Right lobe of liver (tissue), 6 donors: ENCODE measurements at places on chromosomes 5 and 9.
A peak's percentile ranks its signal among the peaks of the same experiment; 100 is the strongest.

- no peaks in the 10 kb centered on the region for H3K4me1 ChIP-seq
- no peak overlapping the region for H3K4me3 ChIP-seq
- no peaks in the 10 kb centered on the region for H3K36me3 ChIP-seq
- DNase-seq = peak; percentile 23
- H3K27me3 ChIP-seq = no peaks in the 10 kb centered on the region
- no peak overlapping the region for H3K27ac ChIP-seq
Measured at GRCh38 chr5:2892466-2893000, 141.1 kb upstream of the IRX2 start.

DNA sequence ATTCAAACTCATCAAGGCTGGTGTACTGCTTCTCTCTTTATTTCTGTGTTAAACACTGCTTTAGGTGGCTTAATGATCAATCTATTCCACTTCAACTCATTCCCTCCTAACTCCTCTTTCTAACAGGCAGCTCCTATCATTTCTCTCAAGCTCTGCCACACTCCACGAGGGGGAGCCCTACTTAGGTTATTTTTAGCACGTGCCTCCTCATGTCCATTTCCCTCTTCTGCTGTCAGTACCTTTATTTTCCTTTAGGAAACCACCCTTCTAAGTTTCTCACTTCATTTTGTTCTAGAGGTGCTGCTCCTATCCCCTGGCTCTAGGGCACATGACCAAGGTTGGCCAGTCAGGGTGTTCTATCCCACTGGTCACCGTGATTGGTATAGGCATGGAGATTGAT is 6.7 kb upstream of the BRINP1 start:
- no peak overlapping the region for H3K27ac ChIP-seq
- no peaks in the 10 kb centered on the region for H3K4me1 ChIP-seq
- H3K4me3 ChIP-seq = no peak overlapping the region

DNA sequence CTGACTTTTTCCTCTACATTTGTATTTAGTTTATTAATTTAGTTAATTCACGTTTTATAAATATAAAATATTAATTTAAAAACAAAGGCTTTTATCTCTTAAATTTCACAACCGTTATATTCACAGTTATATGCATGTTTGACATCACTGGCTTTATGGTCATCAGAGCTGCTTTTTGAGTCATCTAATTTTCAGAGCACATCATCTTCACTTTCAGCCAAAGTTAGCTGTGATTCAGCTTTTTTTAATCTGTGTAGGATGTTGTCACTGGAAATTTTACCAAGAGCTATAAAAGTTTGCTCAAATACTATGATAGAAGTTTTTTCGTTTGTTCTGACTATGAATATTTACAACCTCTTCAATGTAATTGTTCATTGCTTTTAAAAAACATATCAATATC is 12.4 kb downstream of the CDC37L1 start:
- H3K4me3 ChIP-seq = no peak overlapping the region
- no peak overlapping the region for H3K27ac ChIP-seq
- no peak for DNase-seq
- H3K36me3 ChIP-seq = peaks cover 5% of the 10 kb centered on the region
- H3K27me3 ChIP-seq = no peaks in the 10 kb centered on the region

DNA sequence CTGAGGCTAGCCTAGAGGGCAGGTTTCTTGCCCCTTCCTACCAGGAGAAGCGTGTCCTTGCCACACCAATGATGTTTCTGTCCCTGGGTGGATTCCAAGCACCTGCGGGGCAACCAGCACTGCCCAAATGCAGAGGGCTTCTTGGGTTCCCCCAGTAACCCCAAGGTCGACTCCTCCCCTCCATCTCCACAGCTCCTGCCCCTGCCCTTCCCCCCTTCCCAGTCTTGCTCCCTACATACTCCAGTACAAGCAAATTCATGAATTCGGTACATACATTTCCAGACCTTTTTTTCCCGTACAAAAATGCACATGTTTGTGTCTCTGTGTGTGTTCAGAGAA is 12.8 kb upstream of the JADE2 start:
- H3K4me3 ChIP-seq = no peak overlapping the region
- no peaks in the 10 kb centered on the region for H3K4me1 ChIP-seq
- DNase-seq = no peak
- no peaks in the 10 kb centered on the region for H3K27me3 ChIP-seq

DNA sequence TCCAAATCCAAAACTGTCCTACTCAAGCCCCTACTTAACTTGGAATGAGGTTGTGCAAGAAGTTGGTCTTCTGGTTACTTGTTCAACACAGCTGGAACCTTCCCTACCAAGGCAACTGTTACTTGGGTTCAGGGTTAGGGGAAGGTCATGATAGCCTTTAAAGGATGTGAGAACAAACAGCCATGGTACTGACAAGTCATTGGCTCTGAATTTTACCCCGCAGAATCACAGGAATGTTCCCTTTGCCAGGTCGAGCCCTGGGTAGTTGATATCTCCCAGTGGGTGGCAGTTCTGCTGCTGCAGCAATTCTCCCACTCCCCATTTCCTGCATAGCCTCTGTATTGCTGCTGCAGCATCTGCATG is 396.1 kb upstream of the MPDZ start:
- H3K27me3 ChIP-seq = no peaks in the 10 kb centered on the region
- H3K4me3 ChIP-seq = no peak overlapping the region
- DNase-seq = no peak
- no peak overlapping the region for H3K27ac ChIP-seq

- no peak overlapping the region for H3K4me3 ChIP-seq
- DNase-seq = no peak
- no peaks in the 10 kb centered on the region for H3K4me1 ChIP-seq
- no peak overlapping the region for H3K27ac ChIP-seq
Measured at GRCh38 chr5:34789021-34789531, 49.9 kb upstream of the TTC23L start.

GRCh38 chr5:154937718-154938466 is at the start of gene GEMIN5:
TSS of gene GEMIN5 (minus strand) at chr5:154938211. CDS start at chr5:154938133, 78 bp downstream.
- H3K27me3 ChIP-seq = no peaks in the 10 kb centered on the region
- H3K36me3 ChIP-seq = no peaks in the 10 kb centered on the region
- H3K4me3 ChIP-seq = peak within 1 kb of the TSS; percentile 96
- DNase-seq = peak; percentile 91

GRCh38 chr9:92438900-92439526 is 14.7 kb upstream of the OMD start:
- no peaks in the 10 kb centered on the region for H3K36me3 ChIP-seq
- H3K4me1 ChIP-seq = no peaks in the 10 kb centered on the region
- no peak overlapping the region for H3K27ac ChIP-seq
- no peak overlapping the region for H3K4me3 ChIP-seq
- DNase-seq = no peak
- no peaks in the 10 kb centered on the region for H3K27me3 ChIP-seq

DNA sequence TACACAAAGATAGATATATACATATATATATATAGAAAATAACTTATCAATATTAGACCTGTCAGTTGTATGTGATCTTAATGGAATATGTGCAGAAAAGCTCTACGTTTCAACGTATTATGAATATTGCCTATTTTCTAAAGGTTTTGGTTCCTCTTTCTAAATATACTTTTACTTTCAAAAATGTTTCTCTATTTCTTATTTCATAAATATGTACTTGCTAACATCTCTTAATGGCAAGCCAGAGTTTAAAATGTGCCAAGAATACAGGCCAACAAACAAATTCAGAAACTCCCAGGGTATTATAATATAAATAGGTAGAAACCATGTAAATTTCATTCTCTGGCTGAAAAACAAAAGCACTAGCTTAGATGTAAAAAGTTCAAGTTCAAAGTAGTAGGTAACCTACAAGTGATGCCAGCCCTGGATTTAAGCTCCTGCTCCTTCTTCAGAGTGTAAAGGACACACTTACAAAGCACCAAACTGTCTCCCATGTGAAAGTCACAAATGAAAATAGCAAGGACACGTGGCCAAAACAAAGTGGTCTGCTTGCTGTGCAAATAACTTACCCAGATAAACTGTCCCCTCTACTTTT is 685.1 kb upstream of the DMAC1 start:
- no peaks in the 10 kb centered on the region for H3K27me3 ChIP-seq
- H3K36me3 ChIP-seq = no peaks in the 10 kb centered on the region
- H3K4me1 ChIP-seq = no peaks in the 10 kb centered on the region
- no peak overlapping the region for H3K4me3 ChIP-seq
- no peak for DNase-seq
- no peak overlapping the region for H3K27ac ChIP-seq

- H3K4me3 ChIP-seq = no peak overlapping the region
- H3K27me3 ChIP-seq = no peaks in the 10 kb centered on the region
- no peak for DNase-seq
- H3K36me3 ChIP-seq = peaks cover 54% of the 10 kb centered on the region
Measured at GRCh38 chr5:1325191-1325741, 19.6 kb downstream of the CLPTM1L start.

DNA sequence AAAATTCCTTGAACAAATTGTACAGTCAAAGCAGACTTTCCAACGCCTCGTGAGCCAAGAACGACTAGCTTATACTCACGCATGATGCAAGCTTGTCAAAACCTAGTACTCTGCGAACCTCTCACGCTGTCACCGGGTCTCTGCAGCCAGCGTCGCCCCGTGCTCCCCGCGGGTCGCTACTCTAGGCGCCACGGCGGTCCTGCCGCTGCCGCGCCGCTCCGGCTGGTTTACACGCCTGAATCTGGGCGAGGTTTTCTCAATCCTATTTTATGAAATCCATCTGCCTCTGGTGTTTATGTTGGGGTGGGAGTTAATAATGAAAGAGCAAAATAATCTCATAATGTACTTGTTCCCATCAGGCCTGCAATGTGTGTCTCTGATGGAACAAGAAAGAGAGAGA is 90.9 kb downstream of the SV2C start:
- no peak overlapping the region for H3K27ac ChIP-seq
- no peak for DNase-seq
- no peak overlapping the region for H3K4me3 ChIP-seq
- no peaks in the 10 kb centered on the region for H3K4me1 ChIP-seq
- H3K36me3 ChIP-seq = no peaks in the 10 kb centered on the region
- H3K27me3 ChIP-seq = no peaks in the 10 kb centered on the region

DNA sequence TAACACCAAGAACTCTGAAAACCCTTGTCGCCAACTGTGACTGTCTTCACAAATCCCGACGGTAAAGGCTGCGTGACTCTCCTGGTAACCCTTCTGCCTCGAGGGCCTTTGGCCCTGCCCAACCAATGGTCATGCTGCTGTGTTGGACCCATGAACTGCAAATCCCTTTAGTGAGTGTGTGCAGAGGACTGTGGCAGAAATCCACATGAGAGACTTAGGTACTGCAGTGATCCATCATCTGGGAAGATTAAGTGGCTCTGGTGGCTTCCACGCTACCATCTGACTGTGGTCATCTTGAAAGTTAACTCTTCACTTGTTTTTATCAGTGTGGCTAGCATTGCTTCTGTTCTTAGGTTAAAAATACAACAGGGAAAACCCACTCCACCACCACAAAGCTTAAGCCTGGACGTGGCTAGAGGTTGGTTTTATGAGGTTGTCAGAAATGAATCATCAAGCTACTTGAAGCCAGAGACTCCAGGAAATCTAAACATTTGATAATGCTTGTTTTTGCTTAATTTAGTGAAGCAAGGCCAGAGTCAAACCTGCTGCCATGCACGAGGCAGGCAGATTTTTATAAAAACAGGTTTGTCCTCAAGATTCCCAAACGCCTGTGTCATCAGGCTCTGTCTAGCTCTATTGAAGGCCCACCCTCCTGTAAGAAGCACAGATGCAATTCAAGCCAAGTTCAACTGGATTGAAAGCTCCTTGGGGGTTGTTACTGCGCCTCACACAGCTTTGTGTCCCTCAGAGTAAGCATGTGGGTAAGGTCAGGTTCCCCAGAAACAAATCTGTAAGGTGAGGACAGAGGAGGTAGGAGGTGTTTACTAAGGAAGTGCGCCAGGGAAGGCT is 52.7 kb upstream of the ERCC6L2 start:
- no peak for DNase-seq
- H3K4me3 ChIP-seq = no peak overlapping the region
- H3K27ac ChIP-seq = no peak overlapping the region
- no peaks in the 10 kb centered on the region for H3K36me3 ChIP-seq

DNA sequence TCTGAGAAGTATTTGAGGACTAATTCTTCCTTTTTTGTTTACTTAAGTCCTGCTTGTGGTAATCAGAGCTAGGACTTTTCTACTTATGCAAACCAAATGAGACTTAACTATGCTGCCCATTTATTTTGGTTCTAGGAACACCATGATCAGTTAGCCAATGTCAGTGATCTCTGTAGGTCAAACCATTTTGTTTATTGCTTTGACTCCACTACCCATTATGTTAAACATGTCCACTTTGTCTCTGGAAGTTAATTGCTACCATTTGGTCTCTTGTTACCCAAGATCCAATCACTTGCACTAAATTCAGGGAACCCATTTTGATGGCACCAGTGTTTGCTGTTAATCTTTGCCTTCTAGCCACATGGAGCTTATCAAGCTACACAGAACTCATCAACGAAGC is 161.9 kb downstream of the CCDC171 start:
- no peaks in the 10 kb centered on the region for H3K27me3 ChIP-seq
- DNase-seq = no peak
- no peak overlapping the region for H3K27ac ChIP-seq
- no peaks in the 10 kb centered on the region for H3K4me1 ChIP-seq

DNA sequence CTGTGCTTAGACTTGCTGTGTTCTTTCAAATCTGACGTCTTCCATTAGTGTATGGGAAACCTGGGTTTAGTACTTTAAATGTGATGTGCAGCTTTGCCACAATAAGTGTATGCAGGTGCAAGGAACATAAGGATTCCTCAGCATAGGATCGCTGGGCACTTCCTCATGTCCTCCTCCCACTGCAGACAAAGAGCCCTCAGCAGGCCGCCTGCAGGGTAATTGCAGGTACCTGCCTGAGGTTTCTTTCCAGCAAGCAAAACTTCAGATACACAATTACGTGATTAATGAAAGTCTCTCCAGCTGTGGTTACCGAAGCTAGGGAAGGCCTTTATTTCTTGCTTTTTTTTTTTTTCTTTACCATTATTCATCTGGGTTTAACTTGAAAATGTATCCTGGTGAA is 233.1 kb downstream of the RFK start:
- H3K27me3 ChIP-seq = no peaks in the 10 kb centered on the region
- H3K4me3 ChIP-seq = no peak overlapping the region
- no peak for DNase-seq

DNA sequence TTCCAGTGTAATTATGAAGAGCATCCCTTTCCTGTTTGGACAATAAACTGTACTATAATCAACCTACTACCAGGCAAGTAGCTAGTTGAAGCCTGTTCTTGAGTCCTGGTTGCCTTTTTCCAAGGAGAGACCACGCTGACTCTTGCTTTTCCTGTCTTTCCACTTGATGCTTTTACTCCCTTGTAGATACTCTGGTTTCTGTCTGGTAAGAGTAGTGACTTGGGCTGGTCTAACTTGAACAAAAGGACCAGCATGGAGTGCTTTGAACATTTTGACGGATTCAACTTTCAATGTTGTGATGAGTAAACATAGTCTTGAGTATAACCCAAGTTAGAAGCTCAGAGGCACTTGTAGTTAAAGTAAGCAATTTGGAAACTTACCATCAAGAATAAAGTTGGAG is 464.3 kb downstream of the GADD45G start:
- H3K36me3 ChIP-seq = no peaks in the 10 kb centered on the region
- H3K27ac ChIP-seq = no peak overlapping the region
- H3K4me1 ChIP-seq = peaks cover 9% of the 10 kb centered on the region
- no peak overlapping the region for H3K4me3 ChIP-seq
- DNase-seq = no peak

DNA sequence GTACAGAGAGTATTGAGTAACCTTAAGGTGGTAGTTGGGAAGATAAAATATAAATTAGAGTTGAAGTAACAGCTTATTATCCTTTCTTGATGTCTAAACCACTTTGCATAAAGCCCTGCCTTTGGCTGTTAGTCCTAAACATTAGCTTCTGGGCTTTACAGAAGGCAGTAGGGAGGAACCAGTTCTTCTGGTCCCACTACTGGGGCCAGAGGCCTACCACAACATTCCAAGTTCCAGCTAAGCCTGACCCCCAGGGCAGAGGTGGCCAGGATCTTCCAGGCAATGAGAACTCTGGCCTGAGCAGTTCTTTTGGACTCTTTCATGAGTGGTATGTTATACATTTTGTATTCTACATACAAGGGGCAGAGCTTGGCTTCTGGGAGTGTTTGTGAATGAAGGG is 26.1 kb downstream of the DNAI1 start:
- H3K4me3 ChIP-seq = no peak overlapping the region
- no peaks in the 10 kb centered on the region for H3K36me3 ChIP-seq
